ENCODE measurements at places on chromosomes 13 and 19.

- peak; percentile 42 for ATAC-seq
Observed at GRCh38 chr19:55369653-55370304, 484 bp downstream of the IL11 start.

DNA sequence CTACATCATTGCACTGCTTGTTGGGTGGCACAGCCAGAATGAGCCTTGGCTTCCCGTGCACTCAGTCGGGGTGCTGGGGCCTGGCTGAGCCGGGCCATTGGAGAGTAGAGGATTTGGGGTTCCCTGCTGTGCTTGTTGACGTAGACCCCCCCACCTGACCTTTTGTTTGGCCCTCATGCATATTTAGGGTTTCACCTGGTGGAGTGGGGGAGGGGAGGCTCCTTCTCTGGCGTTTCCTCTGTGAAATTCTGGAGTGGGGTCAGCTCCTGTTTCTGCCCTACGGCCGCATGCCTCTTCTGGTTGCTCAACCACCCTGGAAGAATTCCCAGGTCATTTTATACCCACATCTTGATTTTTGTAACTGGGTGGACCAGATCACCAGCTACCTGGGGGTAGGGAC, 82.8 kb downstream of the SIPA1L3 start:
- ATAC-seq: no peak

DNA sequence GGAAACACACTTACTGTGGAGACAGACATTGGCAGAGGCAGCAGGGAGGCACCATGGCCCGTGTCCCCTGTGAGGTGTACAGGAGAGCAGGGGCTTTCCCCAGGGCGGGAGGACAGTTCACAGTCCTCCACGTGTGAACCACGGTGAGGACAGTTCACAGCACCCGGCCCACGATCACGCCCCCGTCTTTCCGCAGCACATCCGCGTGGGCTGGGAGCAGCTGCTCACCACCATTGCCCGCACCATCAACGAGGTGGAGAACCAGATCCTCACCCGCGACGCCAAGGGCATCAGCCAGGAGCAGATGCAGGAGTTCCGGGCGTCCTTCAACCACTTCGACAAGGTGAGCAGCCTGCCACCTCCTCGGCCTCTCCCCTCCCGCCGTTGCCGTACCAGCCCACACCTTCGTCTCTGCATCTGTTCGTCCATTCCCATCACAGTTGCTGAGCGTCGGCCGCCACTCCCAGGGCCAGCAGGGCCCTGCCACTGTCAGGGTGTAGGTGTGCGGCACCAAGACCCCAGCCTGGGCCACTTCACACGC, 17.4 kb downstream of the CAPN12 start:
- ATAC-seq: no peak

DNA sequence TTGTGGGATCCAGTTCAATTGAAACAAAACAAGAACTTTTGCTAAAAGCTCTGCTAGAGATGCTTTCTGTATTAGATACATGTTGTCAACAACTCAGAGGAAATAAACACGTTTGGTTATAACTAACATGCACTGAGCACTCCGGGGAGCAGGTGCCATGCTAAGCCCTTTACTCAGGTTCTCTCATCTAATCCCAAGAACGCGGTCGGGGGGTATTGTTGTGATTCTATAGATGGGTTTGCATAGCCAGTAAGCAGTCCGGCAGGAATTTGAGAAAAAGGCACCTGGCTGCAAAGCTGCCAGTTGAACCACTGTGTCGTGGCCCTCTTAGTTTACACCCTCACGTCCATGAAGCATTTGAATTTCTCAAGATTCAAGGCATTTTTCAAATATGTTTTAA, 24.3 kb upstream of the SPACA7 start:
- ATAC-seq: no peak

- no peak for ATAC-seq
Observed at GRCh38 chr19:31947436-31948115, 397.8 kb upstream of the ZNF507 start.

DNA sequence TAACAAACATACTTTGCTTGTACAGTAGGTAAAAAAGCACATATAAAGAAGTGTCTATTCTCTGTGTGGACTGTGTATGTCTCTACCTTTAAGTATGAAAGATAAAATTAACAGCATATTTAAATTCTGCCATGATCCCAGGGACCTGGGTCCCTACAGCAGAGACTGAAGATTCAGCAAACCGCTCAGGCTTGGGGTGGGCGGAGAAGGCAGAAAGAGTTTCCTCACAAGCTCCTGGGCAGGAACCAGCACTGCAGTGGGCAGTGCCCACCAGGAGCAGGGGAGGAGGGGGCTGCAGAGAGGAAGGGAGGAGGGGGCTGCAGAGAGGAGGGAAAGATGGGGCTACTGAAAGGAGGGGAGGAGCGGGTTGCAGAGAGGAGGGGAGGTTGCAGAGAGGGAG, 44.6 kb upstream of the GRTP1 start:
- ATAC-seq: no peak

DNA sequence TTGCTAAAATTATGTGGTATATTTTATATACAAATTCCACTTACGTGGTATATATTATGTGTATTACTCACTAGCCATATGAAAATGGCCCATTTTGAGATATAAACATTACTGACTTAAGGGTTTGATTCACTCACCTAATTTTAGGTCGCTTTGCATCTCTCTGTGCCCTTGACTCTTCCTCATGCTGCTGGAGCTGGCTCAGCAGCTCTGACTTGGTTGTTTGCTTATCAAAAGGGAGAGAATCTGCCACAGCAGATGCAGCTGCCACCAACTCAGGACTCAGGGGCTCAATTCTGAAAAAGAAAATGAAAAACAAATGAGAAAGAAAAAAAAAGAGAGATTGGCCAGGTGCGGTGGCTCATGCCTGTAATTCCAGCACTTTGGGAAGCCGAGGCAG, 12.2 kb downstream of the MRPS31 start:
- ATAC-seq: no peak

DNA sequence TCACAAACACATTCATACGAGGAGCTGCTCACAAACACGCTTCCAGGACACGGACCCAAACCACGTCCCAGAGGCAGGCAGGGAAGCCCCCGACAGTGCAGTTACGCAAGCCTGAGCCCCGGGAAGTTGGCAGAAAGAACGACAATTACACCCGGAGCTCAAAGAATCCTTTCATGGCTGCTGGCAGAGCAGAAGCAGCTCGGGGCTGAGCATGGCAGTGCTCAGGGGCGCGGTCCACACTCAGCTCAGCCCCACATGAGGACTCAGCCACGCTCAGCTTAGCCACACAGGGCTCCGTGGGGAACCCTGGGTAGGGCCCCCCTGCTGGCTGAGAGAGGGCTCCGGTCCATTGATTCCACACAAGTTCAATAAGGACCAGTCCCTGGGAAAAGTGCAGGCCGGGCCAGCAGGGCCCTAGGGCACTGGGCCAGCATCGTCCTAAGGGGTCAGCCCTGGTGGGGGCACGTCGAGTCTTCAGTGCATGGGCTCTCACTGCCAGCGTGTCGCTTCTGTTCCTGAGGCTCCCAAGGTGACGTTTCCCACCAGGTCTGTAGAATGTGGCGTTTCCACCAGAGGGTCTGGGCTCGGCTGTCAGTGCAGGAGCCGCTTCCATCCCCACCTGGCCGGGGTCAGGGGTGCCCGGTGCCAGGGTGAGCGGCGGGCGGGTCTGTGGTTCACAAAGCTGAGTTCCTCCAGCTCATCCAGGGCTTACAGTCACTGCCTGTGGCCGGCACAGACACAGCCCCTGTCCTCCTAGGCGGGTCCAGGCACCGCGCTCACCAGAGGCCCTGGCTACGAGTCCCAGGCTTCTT, 23.1 kb downstream of the GAS6 start:
- ATAC-seq: peak; percentile 24

DNA sequence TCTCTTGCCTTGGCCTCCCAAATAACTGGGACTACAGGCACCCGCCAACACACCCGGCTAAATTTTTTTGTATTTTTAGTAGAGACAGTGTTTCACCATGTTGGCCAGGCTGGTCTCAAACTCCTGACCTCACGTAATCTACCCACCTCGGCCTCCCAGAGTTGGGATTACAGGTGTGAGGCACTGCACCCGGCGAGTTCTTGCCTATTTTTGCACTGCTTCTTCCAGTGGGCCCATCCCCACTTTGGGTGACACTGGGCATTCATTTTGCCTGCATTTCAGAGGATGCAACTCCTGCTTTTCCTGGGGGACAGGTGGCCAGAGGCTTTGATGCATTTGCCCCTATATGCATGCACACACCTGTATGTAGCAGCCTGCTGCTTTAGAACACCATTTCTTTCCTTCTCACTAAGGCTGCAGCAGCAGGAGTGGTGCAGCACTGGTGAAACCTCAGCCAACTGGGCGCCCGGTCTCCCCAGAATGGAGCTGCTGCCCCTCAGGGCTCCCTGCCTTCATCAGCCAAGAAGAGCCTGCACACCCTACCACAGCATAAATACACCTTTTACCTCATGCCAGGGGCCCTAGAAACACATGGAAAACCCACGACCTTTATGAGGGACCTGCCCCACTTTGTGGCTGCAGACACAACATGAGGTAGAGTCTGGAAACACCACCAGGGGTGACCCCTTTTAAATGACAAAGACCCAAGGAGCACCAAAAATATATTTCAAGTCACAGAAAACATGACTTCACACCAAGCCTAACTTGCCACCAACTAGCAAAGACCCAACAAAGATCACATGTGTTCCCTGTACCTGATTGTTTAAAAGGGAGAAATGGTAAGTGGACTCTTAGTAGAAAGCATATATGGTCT, 36.8 kb upstream of the POP4 start:
- ATAC-seq: no peak
